ENCODE measurements at places on chromosomes 12 and 14.

- H3K36me3 ChIP-seq: peaks cover 52% of the 10 kb centered on the region
- H3K4me3 ChIP-seq: no peak overlapping the region
- no peak overlapping the region for H3K27ac ChIP-seq
- no peaks in the 10 kb centered on the region for H3K27me3 ChIP-seq
Observed at GRCh38 chr14:22925513-22925912, 3.7 kb downstream of the PRMT5 start.

- H3K36me3 ChIP-seq: no peaks in the 10 kb centered on the region
- H3K27ac ChIP-seq: no peak overlapping the region
- no peak overlapping the region for H3K4me3 ChIP-seq
- peaks cover 9% of the 10 kb centered on the region for H3K4me1 ChIP-seq
Observed at GRCh38 chr12:118119449-118119879, 15.7 kb upstream of the VSIG10 start.

DNA sequence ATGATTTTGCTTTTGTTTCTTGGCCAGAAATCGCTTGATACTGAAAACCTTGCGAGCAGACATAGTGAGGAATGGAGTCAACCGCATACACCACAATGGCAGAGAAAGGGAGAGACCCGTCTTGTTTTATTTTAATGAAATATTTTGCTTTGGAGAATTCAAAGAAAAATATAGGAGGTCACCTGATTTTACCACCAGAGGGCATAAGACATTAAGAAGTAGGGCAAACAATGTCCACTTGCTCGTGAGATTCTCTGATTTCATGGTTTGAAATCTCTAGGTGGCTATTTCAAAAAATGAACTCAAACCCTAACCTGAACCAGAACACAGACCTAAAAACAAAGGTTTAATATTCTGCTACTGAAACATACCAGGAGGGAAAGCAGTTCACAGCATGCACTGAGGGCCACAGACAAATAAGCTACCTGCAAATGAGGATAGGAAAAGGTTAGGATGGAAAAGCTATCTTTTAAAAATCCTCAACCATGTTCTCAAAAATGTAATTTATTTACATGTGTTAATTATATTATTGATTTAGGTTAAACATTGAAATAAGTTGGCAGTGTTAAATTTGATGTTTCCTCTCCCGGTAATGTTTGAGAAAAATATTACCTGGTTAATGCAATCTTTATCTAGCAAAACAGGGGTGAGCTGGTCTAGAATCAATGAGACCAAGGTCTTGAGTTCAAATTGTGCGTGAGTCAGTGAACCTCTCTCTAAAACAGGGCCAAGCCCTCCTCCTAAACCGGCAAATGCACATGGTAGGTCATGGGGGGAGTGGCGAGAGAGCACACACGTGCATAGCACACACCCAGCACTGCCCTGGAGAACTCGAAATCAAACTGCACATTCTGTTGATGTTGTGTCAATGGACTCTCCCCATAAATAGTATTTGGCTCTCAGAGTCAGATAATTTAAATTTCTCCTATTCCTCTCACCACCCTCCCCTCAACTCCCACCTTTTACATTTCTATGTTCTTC is 12.5 kb downstream of the IFNG-AS1 start:
- no peaks in the 10 kb centered on the region for H3K27me3 ChIP-seq
- peaks cover 4% of the 10 kb centered on the region for H3K4me1 ChIP-seq
- H3K27ac ChIP-seq: no peak overlapping the region
- DNase-seq: no peak
- no peak overlapping the region for H3K4me3 ChIP-seq

DNA sequence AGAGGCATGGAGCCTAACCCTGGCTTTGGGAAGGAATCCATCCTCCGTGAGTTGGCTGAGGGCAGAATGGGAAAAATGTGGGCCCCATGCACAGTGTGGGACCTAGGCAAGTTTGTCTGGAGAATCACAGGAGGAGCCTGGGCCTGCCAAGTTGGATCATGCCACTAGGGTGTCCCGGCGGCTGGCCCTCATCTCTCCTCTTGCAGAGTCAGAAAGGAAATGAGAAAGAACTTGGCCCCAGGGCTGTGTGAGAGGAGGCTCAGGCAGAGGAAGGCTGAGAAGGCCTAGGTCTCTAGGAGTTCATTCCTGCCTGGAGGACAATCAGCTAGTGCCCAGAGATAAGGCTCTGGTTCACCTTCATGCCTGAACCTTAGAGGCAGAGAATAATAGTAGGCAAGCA is 2.5 kb upstream of the ESRRB start:
- no peak overlapping the region for H3K4me3 ChIP-seq
- peaks cover 45% of the 10 kb centered on the region for H3K27me3 ChIP-seq
- no peaks in the 10 kb centered on the region for H3K36me3 ChIP-seq
- H3K4me1 ChIP-seq: no peaks in the 10 kb centered on the region
- DNase-seq: no peak

DNA sequence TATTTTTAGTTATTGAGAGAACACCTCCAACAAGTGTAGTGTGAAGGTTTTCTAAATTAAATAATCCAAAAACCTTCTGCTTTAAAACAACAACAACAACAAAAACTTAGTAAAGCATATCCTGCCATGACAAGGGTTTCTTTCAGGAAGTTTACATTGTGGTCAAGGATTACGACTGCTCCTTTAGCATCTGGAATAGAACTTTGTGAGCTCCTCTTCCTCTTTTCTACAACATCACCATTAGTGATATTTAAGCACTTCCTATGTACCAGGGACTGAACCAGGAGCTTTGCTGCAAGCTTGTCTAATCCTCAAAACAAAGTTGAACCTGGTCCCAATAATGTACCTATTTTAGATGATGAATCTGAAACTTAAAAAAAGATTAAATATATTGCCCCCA is 315.4 kb upstream of the KITLG start:
- H3K36me3 ChIP-seq: no peaks in the 10 kb centered on the region
- DNase-seq: no peak
- H3K27ac ChIP-seq: no peak overlapping the region
- H3K4me1 ChIP-seq: no peaks in the 10 kb centered on the region
- no peak overlapping the region for H3K4me3 ChIP-seq

DNA sequence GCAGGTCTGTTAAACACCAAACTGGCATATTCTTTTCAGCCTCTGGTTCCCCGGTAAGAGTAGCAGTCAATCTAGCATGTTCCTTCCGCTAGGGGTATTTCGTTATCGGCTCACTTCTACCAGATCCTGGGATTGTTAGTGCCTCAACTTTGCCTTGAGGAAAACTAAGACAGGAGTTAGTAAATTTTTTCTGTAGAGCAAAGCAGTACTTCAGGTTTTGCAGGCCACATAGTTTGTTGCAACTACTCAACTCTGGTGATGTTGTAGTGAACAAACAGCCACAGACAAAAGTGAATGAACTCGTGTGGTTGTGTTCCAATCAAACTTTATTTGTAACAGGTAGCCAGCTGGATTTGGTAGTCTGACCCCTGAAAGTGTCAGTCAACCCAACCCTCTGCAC is 6.3 kb upstream of the CDH24 start:
- peaks cover 71% of the 10 kb centered on the region for H3K36me3 ChIP-seq
- no peaks in the 10 kb centered on the region for H3K27me3 ChIP-seq
- DNase-seq: no peak
- H3K4me1 ChIP-seq: peaks cover under 1% of the 10 kb centered on the region

DNA sequence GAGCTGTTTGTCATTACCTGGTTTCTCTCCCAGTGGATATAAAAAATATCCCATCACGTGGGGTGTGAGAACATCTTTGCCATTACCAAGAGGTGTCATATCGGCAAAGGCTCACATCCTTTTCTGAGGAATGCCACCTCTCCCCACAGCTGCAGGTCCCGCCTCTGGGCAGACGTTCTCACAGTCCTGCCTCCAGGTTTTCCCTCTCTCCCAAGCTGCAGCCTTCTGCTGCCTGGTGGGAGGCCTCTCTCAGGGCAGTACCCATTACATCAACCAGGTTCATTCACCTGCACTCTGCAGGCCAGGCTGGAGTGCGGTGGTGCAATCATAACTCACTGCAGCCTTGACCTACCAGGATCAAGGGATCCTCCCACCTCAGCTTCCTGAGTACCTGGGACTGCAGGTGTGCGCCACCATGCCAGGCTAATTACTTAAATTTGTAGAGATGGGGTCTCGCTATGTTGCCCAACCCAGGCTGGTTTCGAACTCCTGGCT is 15.0 kb upstream of the TMEM119 start:
- no peak for DNase-seq
- H3K4me3 ChIP-seq: no peak overlapping the region
- peaks cover 28% of the 10 kb centered on the region for H3K36me3 ChIP-seq
- peaks cover 2% of the 10 kb centered on the region for H3K27me3 ChIP-seq
- H3K27ac ChIP-seq: no peak overlapping the region

DNA sequence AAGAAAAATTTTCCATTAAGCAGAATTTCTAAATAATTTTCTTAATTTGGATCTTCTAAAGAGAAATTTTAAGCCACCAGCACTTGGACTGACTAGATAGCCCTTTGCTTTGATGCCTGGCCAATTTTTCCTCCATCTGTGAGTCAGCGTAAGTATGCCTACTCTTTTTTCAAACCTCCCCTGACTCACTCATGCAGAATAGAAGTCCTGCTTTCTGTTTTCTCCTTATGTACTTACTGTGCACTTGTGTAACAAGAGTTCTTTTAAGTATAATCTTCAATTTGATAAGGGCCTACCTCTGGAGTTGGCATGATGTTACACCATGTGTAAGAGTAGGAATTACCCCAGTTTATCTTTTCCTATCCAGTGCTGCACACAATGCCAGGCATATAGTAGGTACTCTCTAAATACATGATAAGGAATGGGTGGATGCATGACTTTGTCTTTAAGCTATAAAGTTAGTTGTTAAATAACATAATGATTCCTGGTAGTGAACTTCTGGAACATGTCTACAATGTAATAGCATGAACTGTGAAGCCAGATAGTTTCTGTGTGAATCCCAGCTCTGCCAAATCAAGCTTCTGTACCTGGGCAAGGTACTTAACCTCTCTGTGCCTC is 329.6 kb downstream of the TMTC2 start:
- H3K4me3 ChIP-seq: no peak overlapping the region
- no peaks in the 10 kb centered on the region for H3K4me1 ChIP-seq
- no peak for DNase-seq
- no peaks in the 10 kb centered on the region for H3K36me3 ChIP-seq
- H3K27me3 ChIP-seq: no peaks in the 10 kb centered on the region
- no peak overlapping the region for H3K27ac ChIP-seq

Data from T-helper 2 cell treated with Interferon-gamma antibody and Interleukin-4, amounts not matched to agents 5 μg/mL and 100 μg/mL, for 36 hours (primary cell).